ENCODE measurements at places on chromosomes 6 and 20.

- DNase-seq: peak; percentile 87
Measured at GRCh38 chr6:27867051-27867944, 44.9 kb downstream of the OR2B2 start.

DNA sequence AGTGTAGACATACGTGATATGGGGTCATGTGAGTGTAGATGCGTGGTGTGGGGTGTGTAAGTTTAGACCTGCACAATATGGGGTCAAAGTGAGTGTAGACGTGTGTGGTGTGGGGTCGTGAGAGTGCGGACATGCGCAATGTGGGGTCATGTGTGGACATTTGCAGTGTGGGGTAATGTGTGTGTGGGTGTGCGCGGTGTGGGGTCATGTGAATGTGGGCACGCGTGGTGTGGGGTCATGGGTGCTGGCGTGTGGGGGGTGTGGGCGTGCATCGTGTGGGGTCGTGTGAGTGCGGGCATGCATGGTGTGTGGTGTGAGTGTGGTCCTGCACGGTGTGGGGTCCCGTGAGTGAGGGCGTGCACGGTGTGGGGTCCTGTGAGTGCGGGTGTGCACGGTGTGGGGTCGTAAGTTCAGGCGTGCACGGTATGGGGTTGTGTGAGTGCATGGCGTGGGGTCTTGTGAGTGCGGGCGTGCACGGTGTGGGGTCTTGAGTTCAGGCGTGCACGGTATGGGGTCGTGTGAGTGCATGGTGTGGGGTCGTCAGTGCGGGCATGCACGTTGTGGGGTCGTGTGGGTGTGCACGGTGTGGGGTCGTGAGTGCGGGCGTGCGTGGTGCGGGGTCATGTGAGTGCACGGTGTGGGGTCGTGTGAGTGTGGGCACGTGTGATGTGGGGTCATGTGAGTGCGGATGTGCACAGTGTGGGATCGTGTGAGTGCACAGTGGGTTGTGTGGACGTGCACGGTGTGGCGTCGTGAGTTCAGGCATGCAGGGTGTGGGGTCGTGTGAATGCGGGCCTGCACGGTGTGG, 14.3 kb downstream of the PCMTD2 start:
- DNase-seq: no peak

DNA sequence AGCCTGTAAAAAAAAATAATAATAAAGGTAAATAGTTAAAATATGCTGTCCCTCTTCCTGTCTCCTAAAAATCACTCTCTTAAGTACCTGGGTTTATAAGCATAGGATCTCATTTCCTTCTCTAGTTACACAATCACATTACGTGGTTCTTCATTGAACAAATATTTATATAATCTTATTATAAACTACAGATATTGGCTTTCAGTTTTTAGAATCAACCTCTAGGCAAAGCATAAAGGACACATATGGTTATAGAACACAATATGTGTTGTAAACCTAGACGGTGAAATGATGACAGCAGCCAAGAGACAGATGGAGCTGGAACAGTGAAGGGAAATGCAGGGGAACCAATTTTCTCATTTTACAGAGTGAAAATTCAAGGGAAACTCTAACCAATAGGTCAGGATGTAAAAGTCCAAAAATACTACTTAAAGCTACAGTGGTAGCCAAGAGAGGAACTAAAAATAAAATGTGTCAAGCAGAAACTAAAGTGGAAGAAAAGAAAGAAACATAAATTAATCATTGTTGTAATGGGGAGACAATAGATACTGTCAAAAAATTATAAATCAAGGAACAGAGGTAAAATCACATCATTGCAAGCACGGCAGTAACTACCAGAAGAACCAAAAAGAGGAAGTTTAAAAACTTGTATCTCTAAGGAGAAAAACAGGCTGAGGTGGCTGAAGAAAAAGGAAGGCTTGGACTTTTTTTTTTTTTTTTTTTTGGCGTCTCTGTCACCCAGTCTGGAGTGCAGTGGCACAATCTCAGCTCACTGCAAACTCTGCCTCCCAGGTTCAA, 82.8 kb upstream of the CDYL start:
- DNase-seq: no peak

DNA sequence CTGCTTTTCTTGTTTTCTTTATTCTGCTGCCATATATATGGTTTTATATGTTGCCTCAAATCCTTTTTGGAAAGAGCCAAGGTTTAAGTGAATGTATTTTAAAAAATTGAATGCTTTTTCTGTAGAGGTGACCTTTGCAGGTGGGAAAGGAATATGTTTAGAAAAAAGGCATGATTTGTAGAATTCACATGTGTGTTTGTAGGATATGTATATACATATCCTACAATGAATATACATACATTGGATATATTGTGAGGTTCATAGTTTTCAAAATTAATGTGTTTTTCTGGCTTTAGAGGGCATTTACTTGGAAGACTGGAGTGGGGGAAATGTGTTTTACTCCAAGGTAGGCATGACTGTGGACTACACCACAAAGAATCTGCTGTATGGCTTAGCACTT, 4.0 kb upstream of the EYA2 start:
- no peak for DNase-seq

DNA sequence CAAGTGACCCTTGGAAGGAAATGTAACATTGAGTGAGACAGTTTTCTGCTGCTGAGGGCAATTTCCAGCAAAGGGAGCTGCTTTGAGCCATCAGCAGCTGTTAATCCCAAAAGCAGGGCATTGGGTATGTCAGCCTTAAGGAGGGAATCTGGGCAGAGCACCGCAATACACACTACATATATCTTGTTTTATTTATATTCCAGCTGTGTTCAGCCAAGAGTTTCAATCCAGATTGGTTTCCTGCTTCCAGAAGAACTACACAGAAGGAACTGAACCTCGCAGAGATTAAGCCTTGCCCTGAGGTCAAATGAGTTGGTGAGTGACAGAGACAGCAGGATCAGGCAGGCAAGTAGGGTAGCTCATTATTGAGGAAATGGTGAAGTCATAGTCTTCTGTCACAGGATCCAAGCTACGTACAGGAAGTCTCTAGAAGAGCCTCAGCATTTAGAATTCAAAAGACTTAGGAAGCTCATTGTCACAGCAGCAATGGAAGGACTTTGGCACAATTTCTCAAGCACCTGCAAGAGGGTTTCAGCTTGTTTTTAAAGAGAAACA, 109.9 kb upstream of the HEY2 start:
- DNase-seq: no peak

GRCh38 chr6:161671117-161671516, 397.3 kb upstream of the AGPAT4 start:
- no peak for DNase-seq

DNA sequence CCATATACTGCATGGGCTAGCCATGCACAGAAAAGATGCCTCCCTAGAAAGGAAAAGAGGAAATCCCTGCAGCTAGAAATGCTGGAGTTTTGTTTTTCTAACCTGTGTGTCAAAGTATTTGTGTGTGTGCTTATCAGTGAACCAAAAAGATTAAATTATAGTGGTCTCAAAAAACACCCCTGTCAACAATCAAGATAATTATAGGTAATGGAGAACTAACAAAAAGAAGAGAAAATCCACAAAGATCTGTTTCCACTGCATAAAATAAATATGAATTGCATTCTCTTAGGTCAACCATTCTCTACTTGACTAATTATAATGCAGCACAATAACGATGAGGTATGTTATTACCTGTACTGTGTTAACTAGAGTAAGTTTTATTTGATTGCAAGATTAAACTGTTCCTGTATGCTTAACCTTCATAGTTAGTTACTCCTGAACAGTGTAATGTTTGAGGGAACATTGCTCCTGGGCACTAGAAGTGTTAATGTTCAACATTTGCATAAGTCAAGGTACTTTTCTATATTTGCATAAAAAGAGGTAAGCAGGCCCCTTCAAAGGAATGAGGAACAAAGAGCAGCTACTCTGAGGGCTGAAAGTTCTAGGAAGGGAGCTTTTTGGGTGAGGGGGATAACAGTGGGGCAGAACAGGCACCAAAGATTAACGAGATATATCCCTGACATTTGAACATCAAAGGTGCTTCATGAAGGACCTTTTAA, 212.1 kb downstream of the BTBD9 start:
- DNase-seq: no peak
